A549 treated with RU486 at 1 μM for 4 hours (cell line): ENCODE measurements at places on chromosomes 6 and 20. TPM values are rescaled to one million over a fixed set of nuclear protein-coding genes. Genes with fewer than 3 reads are reported as not detected.

Gene DAAM2
- not detected in 5 replicates for total RNA-seq

Gene ZC3H12D
- total RNA-seq: 0.06 to 0.09 TPM (median 0.06 TPM) in 4 of 5 replicates, not detected in the other

Gene SDCBP2
- total RNA-seq: 0.53 to 1.3 TPM (median 1.2 TPM) in 5 replicates

Gene SEL1L2
- total RNA-seq: not detected in 5 replicates

Gene PTPN1
- 31.8 to 38.3 TPM (median 37.4 TPM) in 5 replicates for total RNA-seq
